CD4-positive, alpha-beta T cell treated with Interferon alpha-2 for 1 hour (primary cell): ENCODE measurements at places on chromosomes 1 and 21.

- no peak for DNase-seq
These were observed 166.9 kb downstream of the NCAM2 start for GRCh38 chr21:21165063-21165645.

DNA sequence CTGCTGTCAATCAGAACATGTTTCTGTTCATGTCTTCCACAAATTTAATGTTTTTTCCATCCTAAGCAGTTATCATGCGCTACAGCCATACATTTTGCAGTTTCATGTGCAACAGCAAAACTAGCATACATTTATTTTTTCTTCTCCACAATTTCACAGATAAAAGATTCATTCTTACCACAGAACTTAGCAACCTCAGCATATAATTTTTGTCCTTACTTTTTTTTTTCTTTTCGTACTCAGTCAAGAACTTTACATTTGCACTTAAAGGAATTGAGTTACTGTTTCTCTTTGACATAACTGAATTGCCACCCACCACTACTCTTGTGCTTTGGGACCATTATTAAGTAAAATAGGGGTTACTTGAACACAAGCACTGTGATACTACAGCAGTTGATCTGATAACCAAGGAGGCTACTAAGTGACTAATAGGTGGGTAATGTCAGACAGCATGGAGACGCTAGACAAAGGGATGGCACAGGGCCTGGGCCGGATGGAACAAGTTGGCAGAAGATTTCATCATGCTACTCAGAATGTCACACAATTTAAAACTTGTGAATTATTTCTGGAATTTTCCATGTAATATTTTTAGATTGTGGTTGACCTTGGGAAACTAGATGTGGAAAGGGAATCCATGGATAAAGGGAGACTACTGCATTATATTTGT is 50.2 kb upstream of the LHX8 start:
- no peak for DNase-seq

DNA sequence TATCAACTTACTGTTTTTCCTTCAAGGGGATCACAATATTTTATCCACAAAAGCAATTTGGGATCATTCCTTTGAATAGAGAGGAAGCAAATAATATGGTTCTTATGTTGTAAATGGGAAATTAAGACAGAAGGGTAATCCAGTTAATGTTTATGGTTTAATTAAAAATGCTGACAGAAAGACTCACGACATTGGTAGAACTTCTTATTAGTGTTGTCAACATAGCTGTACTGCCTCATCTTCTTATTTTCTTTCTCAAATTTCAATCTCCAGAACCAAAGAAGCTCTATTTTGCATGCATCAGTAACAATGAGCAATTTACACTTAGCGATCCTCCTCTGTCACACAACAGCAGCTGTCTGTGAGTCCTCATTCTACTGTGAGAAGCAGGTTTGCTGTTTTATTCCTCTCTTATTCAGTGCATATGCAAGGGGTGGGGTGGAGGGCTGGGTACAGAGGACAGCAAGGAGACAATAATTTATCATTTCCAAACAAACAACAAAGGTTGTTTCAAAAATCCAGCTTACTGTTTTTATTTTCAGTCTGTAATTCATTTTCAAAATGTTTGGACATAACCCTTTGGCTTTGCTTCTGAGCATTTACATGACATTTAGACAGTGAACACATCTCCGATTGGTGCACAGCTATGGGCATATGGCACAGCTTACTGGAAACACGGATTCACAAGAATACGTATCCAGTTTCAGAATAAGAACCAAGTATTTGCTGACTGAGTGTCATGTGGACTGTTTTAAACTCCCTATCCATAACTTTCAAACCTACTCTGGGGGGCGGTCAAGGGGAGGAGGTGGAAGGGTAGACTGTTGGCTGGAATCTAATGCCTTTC is 335.9 kb downstream of the RGS7 start:
- DNase-seq, result no peak

- DNase-seq, result no peak
These were observed 25.5 kb upstream of the PTPRF start for GRCh38 chr1:43505077-43505780.

DNA sequence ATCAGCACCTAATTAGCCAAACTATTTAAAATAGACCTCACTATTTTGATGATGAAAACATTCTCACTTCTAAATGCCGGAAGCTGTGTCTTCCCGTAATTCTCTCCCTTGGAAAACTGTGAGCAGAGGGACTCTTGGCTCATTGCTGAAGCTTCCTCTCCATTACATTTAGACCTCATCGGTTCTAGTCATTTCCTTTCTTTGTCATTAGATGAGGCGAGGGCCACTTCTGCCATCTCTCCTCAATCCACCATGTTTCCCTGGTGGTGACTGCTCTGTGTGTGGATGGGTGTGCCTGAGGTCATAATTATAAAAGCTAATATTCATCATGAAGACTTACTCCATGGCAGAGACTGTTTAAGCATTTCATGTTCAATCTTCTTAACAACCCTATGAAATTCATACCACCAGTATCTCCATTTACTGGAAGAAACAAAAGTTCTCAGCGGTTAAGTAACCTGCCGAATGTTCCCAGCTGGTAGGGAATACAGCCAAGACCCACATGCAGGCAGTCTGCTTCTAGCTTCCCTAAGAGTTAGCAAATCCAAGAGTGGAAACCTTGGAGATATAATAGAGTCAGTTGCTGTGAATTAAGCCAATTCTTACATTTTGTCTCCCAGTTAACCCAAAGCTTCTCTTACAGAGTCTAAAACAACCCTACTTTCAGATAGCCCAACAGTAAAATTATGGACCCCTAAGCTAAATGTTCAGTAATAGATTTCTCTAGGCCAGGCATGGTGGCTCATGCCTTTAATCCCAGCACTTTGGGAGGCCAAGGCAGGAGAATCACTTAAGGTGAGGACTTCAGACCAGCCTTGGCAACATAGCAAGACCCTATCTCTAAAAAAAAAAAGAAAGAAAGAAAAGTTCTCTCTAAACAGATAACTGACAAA is 156.2 kb downstream of the ZBTB18 start:
- no peak for DNase-seq

DNA sequence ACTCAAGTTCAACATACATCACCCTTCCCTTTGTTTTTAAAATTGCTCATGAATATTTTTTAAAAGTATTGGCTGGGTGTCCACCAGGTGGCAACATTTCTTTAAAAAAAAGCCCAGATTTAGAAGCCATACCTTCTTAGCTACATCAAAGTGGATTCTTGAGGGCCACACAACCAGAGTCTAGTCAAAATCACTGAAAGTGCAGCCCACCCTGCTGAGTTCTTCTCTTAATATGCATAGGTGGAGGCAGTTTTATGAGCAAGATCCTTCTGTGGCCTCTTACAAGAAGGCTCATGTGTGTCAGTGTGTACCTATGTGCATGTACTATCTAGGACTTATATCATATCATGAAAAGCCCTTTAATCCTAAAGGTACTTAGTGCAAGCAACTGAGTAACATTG is 16.9 kb upstream of the GNG12 start:
- DNase-seq, result no peak

GRCh38 chr21:14630556-14631069 is 84.5 kb upstream of the SAMSN1 start:
- DNase-seq, result peak; percentile 45
